Activated T-helper 17 cell treated with anti-CD3 and anti-CD28 coated beads, Interleukin-2, amount 50 U/mL, for 72 hours (primary cell): ENCODE measurements at places on chromosomes 16 and 17. TPM values are rescaled to one million over a fixed set of nuclear protein-coding genes. Genes with fewer than 3 reads are reported as not detected.
A peak's percentile ranks its signal among the peaks of the same experiment; 100 is the strongest.

The NPIPB2 gene
- 14.3 TPM for total RNA-seq

The CCL17 gene
- total RNA-seq = 7.8 TPM

GRCh38 chr16:81035975-81036750, 521 bp downstream of the ATMIN start:
- H3K27ac ChIP-seq = peak overlapping the region; percentile 58
- H3K27me3 ChIP-seq = no peaks in the 10 kb centered on the region
- peak; percentile 72 for ATAC-seq
- H3K4me3 ChIP-seq = peak overlapping the region; percentile 82
- peaks cover 29% of the 10 kb centered on the region for H3K36me3 ChIP-seq

GRCh38 chr16:27572711-27573110, 22.8 kb downstream of the KATNIP start:
- H3K27me3 ChIP-seq = no peaks in the 10 kb centered on the region
- H3K36me3 ChIP-seq = no peaks in the 10 kb centered on the region
- ATAC-seq = no peak
- no peak overlapping the region for H3K4me3 ChIP-seq
- H3K4me1 ChIP-seq = peaks cover 4% of the 10 kb centered on the region

DNA sequence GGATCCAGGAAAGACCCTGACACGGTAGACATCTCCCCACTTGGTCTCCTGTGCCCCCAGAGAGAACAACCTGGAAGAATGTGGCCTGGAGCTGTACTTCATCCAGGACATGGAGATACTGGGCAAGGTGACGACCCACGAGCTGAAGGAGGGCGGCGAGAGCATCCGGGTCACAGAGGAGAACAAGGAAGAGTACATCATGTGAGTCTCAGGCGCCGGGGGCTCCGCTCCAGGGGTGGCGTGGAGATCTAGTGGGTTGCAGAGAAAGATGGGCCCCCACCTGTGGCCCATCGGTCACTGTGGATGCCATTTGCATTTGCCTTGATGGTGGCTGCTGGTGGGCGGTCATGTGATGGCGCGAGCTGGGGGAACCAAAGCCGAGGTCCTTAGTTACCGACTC, 14.9 kb upstream of the CLEC18A start:
- H3K27ac ChIP-seq = no peak overlapping the region
- H3K36me3 ChIP-seq = peaks cover 75% of the 10 kb centered on the region
- no peaks in the 10 kb centered on the region for H3K27me3 ChIP-seq
- no peaks in the 10 kb centered on the region for H3K4me1 ChIP-seq
- ATAC-seq = no peak

- H3K36me3 ChIP-seq = no peaks in the 10 kb centered on the region
- no peak overlapping the region for H3K27ac ChIP-seq
- H3K4me3 ChIP-seq = no peak overlapping the region
- H3K27me3 ChIP-seq = no peaks in the 10 kb centered on the region
- no peak for ATAC-seq
Observed at GRCh38 chr17:77684803-77685798, 273.4 kb upstream of the TNRC6C start.

GRCh38 chr16:15897121-15897780, 8.8 kb upstream of the CEP20 start:
- H3K4me3 ChIP-seq = peak overlapping the region; percentile 77
- no peaks in the 10 kb centered on the region for H3K27me3 ChIP-seq
- H3K27ac ChIP-seq = peak overlapping the region; percentile 89
- peaks cover 13% of the 10 kb centered on the region for H3K4me1 ChIP-seq

DNA sequence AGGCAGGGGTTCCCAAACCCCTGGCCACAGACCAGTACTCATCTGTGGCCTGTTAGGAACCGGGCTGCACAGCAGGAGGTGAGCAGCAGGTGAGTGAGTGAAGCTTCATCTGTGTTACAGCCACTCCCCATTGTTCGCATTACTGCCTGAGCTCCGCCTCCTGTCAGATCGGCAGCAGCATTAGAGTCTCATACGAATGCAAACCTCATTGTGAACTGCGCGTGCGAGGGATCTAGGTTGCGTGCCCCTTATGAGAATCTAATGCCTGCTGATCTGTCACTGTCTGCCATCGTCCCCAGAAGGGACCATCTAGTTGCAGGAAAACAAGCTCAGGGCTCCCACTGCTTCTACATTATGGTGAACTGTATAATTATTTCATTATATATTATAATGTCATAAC, 25.1 kb upstream of the RMI2 start:
- H3K4me1 ChIP-seq = peaks cover 7% of the 10 kb centered on the region
- ATAC-seq = no peak
- no peaks in the 10 kb centered on the region for H3K36me3 ChIP-seq

GRCh38 chr17:78853926-78854394, 13.3 kb upstream of the USP36 start:
- ATAC-seq = no peak
- no peak overlapping the region for H3K27ac ChIP-seq
- no peaks in the 10 kb centered on the region for H3K27me3 ChIP-seq
- H3K4me3 ChIP-seq = no peak overlapping the region
